ENCODE measurements at places on chromosomes 11 and 22. TPM values are rescaled to one million over a fixed set of nuclear protein-coding genes. Genes with fewer than 3 reads are reported as not detected.
A peak's percentile ranks its signal among the peaks of the same experiment; 100 is the strongest.

Gene RFPL1
- total RNA-seq, result not detected

DNA sequence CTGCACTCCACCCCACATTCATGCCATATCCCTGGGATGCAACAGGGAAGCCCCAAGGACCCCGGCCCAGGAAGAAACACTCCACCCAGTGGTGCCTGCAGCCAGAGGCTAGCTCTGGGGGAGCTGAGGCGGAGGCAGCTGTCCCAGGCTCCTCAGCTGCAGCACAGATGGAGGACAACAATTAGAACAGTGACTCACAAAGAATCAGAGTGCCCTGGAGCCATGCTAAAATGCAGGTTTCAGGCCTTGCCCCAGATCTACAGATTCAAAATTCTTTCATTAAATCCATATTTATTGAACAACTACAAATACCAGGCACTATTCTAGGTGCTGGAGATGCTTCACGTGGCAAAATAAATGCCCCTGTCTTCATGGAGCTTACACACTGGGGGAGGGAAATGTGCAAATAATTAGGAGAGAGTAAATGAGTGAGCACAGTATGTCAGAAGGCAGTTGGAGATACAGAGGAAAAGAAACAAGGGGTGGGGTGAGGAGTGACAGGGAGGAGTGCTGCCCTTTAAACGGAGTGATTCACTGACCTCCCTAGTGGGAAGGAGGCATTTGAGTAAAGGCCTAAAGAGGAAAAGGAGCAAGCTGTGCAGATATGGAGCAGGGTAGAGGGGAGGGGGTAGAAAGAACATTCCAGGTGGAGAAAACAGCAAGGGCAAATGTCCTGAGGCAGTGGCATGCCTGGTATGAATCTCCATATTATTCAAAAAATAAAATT is 73.3 kb upstream of the CSNK2A3 start:
- no peaks in the 10 kb centered on the region for H3K36me3 ChIP-seq
- H3K27me3 ChIP-seq, result no peaks in the 10 kb centered on the region
- H3K4me1 ChIP-seq, result no peaks in the 10 kb centered on the region
- DNase-seq, result no peak

GRCh38 chr11:102760344-102761035 is 19.9 kb downstream of the MMP10 start:
- H3K27me3 ChIP-seq, result no peaks in the 10 kb centered on the region
- no peak for DNase-seq
- H3K4me1 ChIP-seq, result peaks cover 2% of the 10 kb centered on the region
- H3K27ac ChIP-seq, result no peak overlapping the region
- H3K4me3 ChIP-seq, result no peak overlapping the region

- peak overlapping the region; percentile 87 for H3K4me3 ChIP-seq
- H3K27me3 ChIP-seq, result no peaks in the 10 kb centered on the region
- no peak for DNase-seq
- H3K27ac ChIP-seq, result peak overlapping the region; percentile 95
- peaks cover 21% of the 10 kb centered on the region for H3K36me3 ChIP-seq
These were observed 859 bp upstream of the ACCS start for GRCh38 chr11:44065161-44065661.

DNA sequence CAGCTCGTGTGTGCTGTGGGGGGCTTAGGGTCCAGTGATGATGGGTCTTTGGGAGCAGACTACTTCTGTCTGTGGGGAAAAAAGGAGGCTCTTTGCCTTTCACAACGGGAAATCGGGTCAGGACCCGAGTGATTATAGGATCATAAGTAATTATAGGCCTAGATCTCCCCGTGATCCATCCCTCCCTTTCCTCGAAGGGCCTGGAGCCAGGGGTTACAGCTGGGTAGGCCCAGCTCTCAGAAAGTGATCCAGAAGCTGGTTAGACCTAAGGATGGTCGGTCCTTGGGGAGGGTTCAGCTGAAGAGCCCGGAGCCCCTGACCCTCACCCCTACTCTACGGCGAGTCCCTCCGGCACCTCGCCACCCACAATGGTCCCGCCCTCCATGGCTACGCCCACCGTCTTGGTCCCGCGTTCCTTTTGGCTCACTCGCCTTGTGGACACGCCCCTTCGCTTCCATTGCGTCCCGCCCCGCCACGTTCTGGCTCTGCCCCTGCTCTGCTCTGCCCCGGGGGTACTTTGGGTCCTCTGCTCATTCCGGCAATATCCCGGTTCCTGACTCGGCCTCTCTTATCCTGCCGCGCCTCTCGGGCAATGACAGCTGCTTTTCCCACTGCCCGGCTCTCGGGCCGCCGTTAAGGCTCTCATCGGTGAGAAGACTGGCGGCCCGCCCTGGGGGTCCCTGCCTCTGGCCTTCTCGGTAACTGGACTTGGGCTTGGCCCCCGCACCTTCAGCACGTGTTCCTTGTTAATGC is 5.0 kb downstream of the IGSF22 start:
- H3K4me3 ChIP-seq, result peak overlapping the region; percentile 84
- no peak overlapping the region for H3K27ac ChIP-seq
- peak; percentile 77 for DNase-seq
- peaks cover 17% of the 10 kb centered on the region for H3K27me3 ChIP-seq
- peaks cover 7% of the 10 kb centered on the region for H3K4me1 ChIP-seq
- H3K36me3 ChIP-seq, result no peaks in the 10 kb centered on the region

GRCh38 chr11:78832226-78832947 is 257.7 kb upstream of the NARS2 start:
- H3K4me3 ChIP-seq, result no peak overlapping the region
- H3K27ac ChIP-seq, result no peak overlapping the region
- peaks cover 4% of the 10 kb centered on the region for H3K27me3 ChIP-seq

Data from activated T-helper 2 cell treated with anti-CD3 and anti-CD28 coated beads, Interferon-gamma antibody, Interleukin-2, Interleukin-4, amounts not matched to agents 10 μg/mL and 5 μg/mL and 100 μg/mL, durations not matched to agents 14 hours and 24 hours and 36 hours (primary cell).